ENCODE measurements at places on chromosomes 2 and 18.

DNA sequence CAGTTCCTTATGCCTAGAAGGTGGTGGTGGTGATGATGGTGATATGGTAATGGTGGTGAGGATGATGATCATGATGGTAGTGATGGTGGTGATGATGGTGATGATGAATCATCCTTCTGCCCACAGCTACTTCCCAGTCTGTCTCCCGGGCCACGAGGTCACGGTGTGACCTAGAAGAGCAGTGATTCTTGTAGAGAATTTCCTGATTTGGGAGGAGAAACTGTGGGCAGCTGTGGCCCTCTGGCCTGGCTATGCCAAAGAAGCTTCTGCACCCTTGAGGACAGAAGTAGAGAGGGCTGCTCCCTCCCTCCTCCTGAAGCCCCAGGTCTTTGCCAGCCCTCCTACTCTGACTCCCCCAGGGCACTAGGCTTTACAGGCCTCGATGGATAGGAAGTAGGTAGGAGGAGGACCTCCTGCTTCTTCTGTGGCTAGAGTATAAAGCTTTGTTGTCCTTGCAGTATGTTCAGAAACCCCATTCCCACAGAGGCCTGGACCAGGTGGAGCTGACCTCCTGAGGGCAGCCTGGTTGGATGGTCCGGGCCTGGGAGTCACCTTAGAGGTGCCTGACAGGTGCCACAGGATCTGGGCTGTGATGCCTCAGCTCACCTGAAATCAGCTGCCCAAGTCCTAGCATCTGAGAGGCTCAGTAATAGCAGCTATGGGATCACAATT is 57.9 kb upstream of the EPAS1 start:
- no peak for DNase-seq

GRCh38 chr2:43161650-43162510 is 64.5 kb downstream of the ZFP36L2 start:
- no peak for DNase-seq

GRCh38 chr2:7132753-7133152 is 215.5 kb downstream of the RNF144A start:
- DNase-seq, result no peak

DNA sequence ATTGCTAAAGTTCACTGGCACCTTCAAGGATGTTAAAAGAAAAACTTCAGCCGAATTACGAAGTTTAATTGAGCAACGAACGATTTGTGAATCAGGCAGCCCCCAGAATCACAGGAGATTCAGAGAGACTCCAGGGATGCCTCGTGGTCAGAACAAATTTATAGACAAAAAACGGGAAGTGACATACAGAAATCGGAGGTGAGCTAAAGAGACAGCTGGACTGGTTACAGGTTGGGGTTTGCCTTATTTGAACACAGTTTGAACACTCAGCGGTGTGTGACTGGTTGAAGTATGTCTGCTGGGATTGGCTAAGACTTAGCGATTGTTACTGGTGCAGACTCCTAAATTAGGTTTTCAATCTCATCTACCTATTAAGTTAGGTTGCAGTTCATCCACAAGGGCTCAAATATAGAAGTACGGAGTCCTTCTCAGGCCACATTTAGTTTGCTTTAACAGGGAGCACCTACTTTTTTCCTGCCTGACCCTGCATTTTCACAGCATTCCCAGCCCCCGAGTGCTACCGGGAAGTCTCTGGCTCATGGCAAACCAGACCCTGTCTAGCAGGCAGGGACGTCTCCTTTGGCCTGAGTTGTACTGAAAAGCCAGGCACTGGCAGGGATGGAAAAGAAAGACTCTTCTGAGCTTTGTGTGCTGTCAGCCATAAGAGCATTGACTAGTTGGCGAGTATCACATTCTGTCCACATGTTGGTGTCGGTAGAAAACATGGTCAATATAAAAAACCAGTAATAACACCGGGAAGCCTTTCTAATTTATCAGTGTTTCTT is 41.1 kb downstream of the CDCA7 start:
- DNase-seq, result no peak

GRCh38 chr2:34291076-34291475 is 692.0 kb upstream of the FAM98A start:
- no peak for DNase-seq

GRCh38 chr2:233262562-233262961 is 11.1 kb downstream of the ATG16L1 start:
- no peak for DNase-seq

GRCh38 chr2:136059036-136059472 is 58.9 kb downstream of the CXCR4 start:
- DNase-seq, result no peak

DNA sequence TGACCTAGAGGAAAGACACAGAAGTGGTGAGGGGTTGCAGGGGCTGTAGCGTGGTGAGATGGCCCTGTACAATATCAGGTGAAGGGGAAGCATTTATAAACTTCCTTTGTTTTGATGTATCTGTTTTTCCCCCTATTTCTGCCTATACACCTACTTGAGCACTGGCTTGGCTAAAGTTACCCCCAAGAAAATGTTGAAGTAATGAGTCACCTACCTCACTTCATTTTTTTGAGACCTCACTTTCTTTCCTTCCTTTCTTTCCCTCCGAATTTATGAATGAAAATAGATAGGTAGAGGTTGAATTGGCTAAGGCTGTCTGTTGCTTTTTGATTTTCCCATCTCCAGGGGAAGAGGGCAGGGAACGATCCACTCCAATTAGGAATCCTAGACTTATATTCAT is 231.1 kb upstream of the EPAS1 start:
- no peak for DNase-seq

DNA sequence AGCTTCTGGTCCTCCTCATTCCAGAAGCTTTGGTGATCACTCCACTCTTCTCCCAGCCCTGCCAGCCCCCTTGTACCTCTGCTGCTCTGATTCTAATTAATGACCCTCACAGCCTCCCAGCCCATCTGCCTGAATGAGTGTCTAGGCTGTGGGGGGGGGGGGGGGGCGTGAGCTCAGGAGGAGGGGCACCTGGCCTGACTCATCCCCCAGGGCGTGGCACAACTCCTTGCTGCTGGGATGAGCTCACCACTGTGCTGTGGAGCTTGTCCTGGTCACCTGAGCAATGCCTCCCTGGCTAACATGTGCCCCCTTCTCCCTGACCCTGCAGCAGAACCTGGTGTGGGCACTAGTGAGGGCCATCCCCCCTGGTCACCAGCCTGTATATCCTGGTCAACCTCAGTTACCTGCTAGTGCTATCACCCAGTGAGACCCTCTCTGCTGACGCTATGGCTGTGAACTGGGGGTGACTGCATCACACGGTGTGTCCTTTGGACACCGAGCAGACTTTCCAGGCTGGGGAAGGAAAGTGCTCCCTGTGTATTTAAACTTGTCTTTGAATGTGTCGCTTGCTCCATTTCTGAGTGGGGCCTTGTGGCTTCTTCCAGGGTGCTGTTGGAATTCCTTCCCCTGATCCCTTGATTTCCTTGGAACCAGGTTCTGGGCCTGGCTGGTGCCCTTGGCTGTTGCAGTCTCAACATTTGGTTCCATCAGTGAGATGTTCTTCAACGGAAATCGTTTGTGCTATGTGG is 41.5 kb upstream of the PUM2 start:
- DNase-seq, result no peak

- DNase-seq, result no peak
These were observed 71.3 kb downstream of the ITGA4 start for GRCh38 chr2:181528441-181528840.

DNA sequence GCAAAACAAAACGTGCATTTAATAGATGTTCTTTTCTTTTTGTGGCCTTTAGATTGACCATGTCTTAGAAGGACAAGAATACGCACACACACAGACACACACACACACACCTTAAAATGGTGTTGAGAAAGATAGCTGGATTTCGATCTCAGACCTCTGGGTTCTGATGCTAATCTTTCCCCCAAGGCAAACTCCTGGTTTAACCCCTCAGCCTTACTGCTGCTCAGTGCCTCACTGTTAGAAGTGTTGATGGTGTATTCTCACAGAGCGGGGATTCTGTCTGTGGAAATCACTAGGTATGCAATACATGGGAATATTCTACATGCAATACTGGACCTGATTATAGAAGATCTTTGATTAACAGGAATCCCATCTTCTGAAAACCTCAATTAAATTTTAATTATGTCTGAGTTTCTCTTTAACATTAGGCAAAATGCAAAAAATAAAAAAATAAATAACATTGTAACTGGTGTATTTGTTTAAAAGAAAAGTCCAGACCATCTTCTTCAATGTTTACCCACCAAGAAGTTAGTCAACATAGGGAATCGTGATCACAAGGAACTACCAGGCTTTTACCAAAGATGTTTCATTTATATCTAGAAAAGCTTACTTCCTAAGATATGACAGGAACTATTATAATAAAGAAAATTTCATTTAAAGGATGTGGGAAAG is 613.5 kb downstream of the LRP1B start:
- DNase-seq, result no peak

All from stimulated activated CD8-positive, alpha-beta memory T cell treated with anti-CD3 and anti-CD28 coated beads, Interleukin-7, amount 100 ng/mL, for 4 hours (primary cell).